ENCODE measurements at places on chromosomes 12 and 14. TPM values are rescaled to one million over a fixed set of nuclear protein-coding genes. Genes with fewer than 3 reads are reported as not detected.

DNA sequence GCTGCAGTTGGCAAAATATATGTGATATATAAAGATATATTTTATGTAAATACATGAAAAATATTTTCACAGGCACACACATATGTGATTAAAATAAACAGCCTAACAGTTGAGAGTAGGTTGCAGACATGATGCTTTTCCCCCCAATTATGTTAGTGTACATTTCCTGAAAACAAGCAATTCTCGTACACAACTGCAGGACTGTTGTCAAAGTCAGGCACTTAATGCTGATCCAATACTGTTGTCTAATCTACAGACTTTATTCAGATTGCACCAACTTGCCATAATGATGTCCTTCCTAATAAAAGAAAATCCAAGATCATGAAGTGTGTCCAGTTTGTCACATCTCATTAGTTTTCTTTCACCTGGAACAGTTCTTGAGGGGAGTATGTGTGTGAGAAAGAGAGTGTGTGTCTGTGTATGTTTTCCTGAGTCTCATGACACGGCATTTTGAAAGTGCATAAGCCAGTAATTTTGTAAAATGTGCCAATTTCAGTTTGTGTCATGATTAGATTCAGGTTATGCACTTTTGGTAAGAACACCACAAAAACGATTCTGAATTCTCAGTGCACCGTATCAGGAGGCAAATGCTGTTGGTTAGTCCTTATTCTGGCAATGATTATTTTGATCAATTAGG, 16.5 kb upstream of the SEL1L start:
- DNase-seq = no peak

DNA sequence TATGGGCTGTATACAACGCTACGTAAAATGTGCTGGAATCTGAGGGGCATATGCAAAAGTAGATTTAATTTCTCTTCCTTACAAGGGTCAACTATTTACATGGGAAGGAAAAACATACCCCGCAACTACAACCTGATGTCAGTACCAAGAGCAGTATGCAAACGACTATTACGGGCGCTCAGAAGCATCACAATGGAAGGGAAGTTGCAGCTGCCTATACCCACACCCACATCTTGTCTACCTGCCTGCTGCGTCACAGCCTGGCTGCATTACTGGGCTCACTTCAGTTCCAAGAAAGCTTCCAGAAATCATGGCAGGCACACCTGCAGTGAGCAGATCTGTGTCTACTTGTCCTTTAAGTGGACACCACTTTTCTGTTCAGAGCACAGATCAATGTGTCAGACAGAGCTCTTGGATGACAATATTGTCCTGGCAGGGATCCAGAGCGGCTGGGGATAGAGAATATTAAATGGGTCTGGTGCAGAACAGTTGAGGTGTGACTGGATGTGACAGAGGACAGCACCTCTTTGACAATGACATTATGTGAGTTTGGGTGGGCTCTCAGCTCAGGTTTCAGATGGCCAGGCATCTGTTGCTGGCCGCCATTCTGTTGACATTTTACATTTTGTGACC, 41.5 kb upstream of the GNG2 start:
- DNase-seq = no peak

- DNase-seq = no peak
Measured at GRCh38 chr12:79373896-79374499, 316.8 kb downstream of the PAWR start.

DNA sequence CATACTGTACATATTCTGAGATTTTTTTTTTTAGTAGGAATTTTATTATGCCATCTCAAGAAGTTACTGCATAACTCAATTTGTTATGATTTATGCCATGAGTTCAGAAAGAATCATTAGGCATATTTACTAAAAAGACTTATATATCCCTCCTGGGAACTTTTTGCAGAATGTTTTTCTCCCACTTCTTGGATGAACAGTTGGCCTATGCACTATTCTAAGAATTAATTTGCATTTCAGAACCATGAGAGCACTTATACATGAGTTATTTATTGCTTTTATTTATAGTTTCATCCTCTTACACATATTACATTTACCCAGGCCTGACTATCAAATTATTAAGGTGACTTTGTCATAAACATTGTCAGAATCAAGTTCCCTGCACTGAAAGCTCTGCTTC, 6.3 kb upstream of the LRIG3 start:
- no peak for DNase-seq

DNA sequence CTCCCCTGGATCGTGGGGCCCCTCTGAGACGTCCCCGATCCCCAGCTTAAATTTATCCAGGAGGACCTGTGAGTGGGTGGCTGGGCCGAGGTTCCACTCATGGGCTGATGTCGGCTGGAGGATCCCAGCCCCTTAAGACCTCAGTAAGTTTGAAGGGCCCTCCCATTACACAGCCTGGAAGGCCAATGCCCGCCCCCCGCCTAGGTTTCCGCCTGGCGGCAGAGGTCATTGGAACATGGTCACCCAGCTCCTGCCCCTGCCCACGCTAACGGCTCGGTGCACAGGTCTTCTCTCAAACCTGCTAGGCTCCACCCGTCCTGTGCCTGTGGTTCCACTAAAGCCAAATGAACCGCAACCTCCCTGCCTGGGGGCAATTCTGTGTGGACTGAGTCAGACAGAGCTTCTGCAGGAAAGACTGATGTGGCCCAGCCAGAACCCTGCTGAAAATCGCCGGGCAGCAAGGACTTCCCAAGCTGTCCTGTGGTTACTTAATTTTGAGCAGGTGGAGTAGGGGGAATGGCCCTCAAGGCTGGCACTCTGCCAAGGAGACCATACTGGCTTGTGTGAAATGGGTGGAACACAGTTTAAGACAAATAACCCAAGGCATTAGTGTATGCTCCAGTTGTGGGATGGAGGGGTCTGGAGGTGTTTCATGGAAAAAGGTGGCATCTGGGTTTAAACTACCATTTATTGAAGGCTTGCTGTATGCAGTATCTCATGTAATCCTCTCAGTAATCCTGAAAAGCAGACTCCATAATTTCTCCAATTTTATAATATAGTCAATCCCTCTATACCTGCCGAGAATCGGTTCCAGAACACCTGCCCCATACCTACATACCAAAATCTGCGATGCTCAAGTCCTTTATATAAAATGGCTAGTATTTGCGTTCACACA, 903 bp upstream of the NT5DC3 start:
- peak; percentile 9 for DNase-seq

DNA sequence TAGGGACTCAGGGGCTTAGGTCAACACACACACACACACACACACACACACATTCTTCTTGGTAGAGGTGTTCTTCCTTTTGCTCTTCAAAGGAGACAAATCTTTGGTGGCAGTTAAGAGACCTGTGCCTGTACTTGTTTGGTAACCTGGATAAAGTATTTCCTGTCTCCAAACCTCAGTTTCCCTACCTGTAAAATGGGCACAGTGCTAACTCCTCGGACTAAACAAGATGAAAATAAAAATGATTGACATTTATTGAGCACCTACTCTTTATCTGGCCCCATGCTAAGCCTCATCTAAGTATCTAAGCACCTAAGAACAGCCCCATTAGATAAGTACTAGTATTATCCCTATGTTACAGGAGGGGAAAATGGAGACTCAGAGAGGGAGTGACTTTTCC, 220.8 kb upstream of the MYL2 start:
- DNase-seq = no peak

- DNase-seq = no peak
Measured at GRCh38 chr12:106508966-106509365, 73.8 kb upstream of the RFX4 start.

GRCh38 chr12:89873745-89874144, 165.1 kb upstream of the ATP2B1 start:
- DNase-seq = no peak

GRCh38 chr14:35915185-35915584, 89.0 kb downstream of the BRMS1L start:
- no peak for DNase-seq

DNA sequence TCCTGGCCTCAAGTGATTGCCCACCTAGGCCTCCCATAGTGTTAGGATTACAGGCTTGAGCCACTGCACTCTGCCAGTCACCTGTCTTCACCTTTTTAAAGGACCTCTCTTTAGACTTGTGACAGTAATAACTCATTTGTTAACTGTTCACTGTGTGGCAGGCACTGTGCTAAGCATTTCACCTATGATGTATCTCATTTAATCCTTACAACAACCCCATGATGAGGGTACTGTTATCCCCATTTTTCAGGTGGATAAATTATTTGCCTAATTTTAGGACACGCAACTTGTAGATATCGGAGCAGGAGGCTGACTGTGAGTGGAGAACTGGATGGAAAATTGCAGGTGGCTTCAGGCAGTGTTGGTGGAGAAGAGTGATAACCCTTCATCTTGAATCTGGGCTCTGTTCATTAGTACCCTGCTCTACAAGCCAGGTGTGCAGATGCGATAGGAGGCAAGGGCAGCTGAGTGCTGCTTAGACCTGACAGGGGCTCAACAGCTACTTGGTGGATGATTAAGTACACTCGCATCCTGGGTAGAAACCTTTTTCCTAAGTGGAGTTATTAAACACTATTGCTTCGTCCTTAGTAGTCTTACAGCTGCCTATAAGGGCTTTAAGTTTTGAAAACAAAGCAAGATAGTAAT, 2.7 kb downstream of the TCTN1 start:
- no peak for DNase-seq

GRCh38 chr14:100692859-100693558, 33.7 kb upstream of the DLK1 start:
- DNase-seq = no peak

- DNase-seq = no peak
Measured at GRCh38 chr12:69816082-69816481, 8.9 kb upstream of the MYRFL start.

- no peak for DNase-seq
Measured at GRCh38 chr12:129909051-129910020, 5.5 kb upstream of the TMEM132D start.

- DNase-seq = no peak
Measured at GRCh38 chr12:120751389-120751788, 25.8 kb downstream of the ACADS start.

DNA sequence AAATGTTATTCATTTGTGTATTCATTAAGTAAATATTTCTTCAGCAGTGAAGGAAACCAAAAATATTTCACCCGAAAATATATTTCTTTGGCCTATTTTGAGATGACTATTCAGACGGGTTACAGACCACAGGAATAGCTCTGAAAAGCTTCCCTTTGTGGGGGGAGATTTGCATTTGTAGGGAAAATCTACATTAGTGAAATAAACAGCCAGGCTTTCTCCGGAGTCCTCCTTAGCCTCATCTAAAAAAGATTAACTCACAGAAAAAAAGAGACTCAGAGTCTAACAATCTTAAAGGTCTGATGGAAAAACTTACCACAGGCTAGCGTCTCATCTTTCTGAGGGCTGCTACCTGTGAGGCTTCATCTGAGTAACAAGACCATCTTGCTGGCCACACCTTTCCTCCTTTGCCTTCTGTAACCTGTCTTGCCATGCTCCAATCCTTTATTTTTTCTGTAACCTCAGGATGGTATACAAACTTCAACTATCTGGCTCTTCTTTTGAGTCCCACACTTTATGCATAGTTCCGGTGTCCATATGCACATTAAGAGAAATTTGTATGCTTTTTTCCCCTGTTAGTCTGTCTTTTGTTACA, 100.7 kb downstream of the CNTN1 start:
- no peak for DNase-seq

DNA sequence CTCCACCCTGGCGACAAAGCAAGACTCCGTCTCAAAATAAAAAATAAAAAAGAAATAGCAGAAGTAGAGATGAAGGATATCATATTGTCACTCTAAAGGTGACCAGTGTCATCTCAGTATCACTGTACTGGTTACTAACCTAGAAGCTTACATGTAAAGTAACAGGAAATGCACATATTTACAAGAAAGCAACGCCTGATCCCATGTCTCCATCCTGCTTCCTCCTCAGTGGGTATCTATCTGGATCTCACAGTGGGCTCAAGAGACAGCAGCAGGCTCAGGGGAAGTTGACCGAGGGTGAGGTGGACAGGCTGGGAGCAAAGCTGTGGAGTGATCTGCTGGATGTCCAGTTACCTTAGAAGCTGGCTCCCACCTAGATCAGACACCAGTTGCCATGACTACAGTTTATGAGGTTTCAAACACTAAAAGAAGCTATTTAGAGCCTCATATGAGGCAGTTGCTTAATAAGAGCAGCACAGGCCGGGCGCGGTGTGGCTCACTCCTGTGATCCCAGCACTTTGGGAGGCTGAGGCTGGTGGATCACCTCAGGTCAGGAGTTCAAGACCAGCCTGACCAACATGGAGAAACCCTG, 10.5 kb downstream of the MTRFR start:
- DNase-seq = no peak

DNA sequence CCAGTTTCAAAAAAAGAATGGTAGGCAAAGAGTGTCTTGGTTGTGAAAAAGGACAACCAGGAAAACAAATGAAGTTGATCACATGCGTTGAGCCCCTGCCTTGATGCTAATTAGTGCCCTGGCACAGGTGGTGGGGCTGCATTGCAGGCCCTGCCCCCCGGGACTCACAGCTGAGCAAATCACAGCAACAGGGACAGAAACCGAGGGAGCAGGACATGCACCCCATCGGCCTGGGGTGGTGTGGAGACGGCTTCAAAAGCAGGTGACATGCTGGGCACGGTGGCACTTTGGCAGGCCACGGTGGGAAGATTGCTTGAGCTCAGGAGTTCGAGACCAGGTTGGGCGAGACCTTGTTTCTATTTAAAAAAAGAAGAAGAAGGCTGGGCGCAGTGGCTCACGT, 1.1 kb upstream of the PAPLN start:
- no peak for DNase-seq

DNA sequence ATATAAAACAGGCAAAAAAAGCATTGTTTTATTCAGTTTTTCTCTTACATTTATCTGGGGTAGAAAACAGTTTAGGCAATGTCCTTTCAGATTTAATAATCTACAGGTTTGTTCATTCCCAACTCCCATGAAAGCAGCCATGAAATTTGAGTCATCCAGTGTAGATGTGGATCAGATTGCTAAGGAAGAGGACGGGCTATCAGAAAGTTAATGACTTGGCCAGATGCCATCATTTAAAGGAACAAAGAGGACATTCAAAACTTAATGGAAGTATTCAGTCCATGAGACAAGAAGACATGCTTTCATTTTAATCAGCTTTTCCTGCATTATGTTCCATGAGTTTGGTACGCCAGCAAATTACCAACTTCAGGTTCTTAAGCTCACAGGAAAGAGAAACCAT, 31.1 kb upstream of the POC1B start:
- DNase-seq = no peak

- no peak for DNase-seq
Measured at GRCh38 chr12:88058719-88059077, 29.5 kb upstream of the C12orf50 start.

GRCh38 chr14:23174296-23175184, 8.9 kb downstream of the SLC7A8 start:
- DNase-seq = no peak

GRCh38 chr12:90515199-90516175, 439.5 kb downstream of the CCER1 start:
- no peak for DNase-seq

Gene TPH2
- not detected for total RNA-seq

Gene KRT79
- total RNA-seq = under 0.01 TPM

Gene GLI1
- total RNA-seq = 0.27 TPM

Gene WNT1
- not detected for total RNA-seq

Gene CAPZA3
- not detected for total RNA-seq

Gene PZP
- not detected for total RNA-seq

Gene E2F7
- 0.27 TPM for total RNA-seq

Gene SLC6A13
- total RNA-seq = 0.27 TPM

Gene HOXC5
- total RNA-seq = not detected

Gene ASCL1
- total RNA-seq = not detected

Gene SYNDIG1L
- total RNA-seq = not detected
